Stimulated activated CD8-positive, alpha-beta memory T cell treated with anti-CD3 and anti-CD28 coated beads, Interleukin-12 subunit alpha, Interleukin-12 subunit beta, amount 100 ng/mL, for 1 hour (primary cell): ENCODE measurements at places on chromosomes 6 and 20.

DNA sequence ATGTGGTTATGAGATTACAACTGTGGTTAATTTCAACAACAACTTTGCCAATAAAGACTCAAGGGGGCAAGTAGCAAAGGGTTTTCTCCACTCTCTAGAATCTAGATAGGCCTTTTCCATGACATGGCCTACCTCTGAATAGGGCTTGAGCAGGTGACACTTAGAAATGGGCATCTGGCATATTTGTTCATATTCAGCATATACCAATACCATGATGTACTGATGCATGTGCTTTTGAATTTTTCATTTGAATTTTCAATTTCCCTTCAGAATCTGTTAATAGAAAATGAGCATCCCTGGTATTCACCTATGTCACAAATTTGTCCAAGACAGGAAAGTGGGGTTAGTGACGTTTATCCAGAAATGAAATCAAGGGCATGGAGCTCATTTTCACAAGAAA, 757.5 kb upstream of the NRSN1 start:
- DNase-seq: no peak

DNA sequence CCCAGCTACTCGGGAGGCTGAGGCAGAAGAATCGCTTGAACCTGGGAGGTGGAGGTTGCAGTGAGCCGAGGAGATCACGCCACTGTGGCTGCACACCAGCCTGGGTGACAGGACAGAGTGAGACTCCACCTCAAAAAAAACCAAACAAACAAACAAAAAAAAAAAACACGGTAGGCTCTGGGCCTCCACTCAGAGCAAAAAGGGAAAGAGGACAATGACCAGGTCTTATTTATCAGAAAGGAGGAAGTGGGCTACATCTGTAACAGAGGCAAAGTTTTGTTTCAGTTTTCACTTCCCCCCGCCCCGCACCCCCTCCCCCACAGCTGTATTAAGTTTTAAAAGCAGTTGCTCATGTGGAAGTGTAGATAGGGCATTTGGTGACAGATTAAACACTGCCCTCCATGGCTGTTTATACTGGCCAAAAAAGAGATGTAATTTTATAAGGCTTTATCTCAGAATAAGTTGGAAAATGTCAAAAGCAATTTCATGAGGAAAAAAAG, 114.6 kb downstream of the RCAN2 start:
- DNase-seq: no peak

DNA sequence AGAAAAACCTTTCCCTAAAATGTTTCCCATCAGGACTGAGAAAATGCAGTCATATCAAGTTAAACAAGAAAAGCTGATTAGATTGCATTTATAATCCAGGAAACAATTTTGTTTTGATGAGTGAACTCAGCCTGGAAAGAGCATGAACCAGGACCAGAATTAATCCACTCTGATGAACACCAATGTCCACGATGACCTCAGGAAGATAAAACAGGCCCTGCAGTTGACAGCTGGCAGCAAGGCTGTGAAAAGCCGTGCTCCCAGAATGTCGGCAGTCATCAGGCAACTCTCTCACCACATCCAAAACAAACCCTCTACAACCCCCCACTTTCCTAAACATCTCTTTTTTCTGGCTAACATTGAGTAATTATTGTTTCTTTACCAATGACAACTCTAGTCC, 74.0 kb upstream of the PROKR2 start:
- no peak for DNase-seq

- no peak for DNase-seq
These were observed 41.6 kb upstream of the TMEM244 start for GRCh38 chr6:129902681-129903080.

DNA sequence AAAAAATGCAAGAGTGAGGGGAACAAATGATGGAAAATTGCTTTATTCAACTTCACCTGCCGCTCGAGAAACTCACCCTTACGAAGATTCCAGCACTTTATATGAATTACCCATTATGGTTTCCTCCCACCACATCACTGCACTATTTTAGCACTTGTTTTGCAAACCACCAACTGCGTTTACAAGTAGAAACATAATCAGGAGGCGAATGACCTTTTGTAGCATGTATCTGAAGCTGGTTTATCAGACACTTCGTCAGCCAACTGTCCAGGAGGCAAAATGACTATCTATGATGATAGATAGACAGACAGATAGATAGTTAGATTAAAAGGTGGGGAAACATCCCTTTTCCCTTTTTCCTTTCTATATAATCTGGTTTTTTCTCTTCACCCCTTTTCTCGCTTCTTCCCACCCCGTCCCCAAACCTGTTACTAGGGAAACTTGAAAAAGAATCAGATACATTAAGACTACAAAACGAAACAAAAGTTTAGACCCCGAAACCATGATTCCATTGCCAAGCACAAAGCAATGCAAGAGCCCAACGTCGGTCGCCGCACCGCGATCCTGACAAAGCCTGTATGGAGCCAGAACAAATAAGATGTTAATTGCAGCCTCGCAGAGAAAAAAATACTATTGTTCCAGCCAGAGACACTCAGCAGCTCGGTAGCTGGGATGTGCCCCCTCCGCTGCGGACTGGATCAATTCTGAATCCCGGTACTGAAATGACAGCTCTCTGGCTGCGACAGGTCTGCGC, 933 bp upstream of the ADGRB3 start:
- no peak for DNase-seq

DNA sequence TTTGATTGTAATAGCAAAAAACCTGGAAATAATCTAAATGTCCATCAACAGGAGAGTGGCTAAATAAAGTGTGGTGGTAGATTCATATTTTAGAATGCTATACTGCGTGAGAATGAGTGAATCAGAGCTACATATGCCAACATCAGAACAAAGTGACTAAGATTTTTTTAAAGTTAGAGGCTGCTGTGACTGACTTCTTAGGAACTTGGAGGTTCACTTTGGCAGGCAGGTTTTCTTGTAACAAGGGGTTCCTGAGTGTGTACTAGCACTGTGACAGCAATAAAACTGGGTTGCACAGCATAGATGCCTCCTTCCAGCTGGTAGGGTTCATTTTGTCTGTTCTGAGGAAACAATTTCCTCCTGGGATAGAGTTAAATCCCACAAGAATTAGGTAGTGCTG, 75.3 kb upstream of the ENPP5 start:
- DNase-seq: no peak

DNA sequence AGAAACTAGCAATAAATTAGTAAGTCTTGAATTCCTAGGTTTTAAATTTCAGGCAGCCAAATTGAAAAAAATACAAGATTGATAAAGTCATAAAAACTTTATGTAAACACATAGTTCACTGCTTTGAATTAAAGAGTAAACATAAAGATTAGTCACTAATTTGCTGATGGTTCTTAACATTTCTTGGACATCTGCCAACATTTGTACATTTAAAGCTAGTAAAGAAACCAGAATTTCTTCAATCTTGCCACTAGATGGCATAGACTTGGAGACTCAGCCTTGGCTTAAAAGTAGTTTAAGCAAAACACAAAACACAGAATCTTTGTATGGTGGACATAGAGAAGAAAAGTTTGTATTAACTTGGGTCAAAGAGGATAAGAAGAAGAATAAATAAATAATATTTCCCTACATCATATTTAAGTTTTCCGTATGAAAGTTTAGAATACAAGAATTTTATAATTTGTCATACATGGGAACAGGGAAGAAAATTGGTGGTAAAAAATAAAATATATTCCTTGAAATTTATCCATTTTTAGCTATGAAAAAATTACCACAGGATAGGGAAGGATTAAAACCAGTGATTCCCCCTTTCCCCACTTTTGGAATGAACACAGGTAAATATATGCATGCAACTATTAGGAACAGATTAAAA, 41.7 kb upstream of the FAM135A start:
- no peak for DNase-seq

- DNase-seq: no peak
These were observed 72.5 kb downstream of the ANKS1A start for GRCh38 chr6:34961574-34961973.

DNA sequence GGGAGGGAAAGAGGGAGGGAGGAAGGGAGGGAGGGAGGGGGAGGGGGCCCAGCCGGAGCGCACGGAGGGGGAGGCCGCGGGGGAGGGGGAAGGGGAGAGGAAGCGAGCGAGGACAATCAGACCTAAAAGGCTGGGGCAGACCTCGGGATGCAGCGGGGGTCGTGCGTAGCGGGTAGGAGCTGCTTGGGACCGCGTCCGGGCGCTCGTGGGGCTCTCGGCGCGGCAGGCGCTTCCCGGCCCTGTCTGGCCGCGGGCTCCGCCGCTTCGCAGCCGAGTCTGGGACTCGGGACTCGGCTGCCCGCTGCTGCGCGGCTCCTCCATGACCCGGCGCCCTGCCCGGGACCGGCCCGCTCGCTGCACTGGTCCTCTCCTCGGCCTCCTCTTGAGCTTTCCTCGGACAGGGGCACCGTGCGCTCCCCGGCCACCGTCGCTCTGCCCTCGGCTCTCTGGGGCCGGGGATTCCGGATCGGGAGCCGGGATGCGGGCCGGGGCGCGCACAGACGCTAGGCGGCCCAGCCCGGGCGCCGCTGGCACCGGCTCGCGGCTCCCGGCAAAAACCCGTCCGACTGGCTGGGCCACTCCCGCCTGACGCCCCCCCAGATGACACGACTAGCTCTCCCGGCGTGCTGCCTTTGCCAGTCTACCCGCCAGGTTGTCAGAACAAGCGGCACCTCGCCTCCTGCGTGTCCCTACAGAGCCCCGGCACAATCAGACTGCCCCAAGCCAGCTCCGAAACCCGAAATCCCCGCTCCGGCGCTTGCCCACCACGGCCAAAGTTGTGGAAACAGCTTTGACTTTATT, 2.2 kb downstream of the TFAP2A start:
- DNase-seq: no peak

GRCh38 chr6:33000055-33000454, 9.3 kb downstream of the HLA-DOA start:
- no peak for DNase-seq
